ENCODE measurements at places on chromosomes 2 and 18.

DNA sequence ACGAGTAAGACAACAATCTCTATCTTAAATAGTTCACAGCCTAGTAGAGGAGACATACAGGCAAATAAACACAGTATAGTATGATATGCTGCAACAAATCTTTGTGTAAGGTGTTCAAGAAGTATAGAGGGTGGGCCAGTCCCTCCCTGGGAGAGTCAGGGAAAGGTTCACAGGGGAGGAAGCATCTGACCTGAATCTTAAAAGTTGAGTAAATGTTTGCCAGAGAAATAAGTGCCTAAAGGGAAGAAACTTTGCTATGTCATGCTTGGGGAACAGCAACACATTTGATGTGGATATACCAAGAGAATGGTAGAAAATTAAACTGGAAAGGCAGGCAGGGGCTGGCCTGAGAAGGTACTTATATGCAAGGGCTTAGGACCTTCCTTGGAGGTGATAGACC is 125.7 kb upstream of the CYP26B1 start:
- DNase-seq, result no peak

DNA sequence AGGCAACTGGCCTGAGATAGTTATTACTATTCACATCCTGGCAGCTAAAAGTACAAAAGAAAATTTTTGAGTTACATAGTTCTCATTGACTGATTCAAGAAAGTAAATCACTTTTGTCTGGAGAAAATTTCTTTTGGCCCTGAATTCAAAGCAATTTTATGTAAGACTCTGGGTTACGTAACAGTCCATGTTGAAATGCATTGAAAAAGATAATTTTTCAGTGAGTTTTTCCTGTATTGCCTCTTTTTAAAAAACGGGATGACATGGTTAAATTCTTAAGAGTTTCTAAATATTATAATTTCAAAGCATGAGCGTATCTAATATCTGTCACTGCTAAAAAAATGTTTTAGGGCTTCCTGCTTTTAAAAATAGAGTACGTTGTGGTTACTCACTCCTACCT is 72.7 kb downstream of the ANKRD12 start:
- DNase-seq, result no peak

DNA sequence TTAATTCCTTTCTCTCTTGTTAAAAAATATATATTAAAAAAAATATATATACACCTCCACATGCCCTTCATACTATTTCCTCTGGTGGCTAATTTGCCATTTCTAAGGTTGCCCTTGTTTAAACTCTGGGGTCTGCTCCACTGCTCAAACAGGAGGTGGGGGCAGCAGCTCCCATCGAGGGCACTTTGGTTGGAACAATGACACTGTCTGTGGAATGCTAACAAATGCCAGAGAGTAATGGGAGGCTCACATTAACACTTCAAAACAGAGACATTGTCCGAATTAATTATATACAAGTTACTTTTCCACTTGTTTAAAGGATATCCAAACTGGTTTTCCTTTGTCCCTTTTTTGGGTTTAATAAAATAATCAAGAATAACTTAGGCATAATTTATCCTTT is 58.8 kb upstream of the CD302 start:
- no peak for DNase-seq

DNA sequence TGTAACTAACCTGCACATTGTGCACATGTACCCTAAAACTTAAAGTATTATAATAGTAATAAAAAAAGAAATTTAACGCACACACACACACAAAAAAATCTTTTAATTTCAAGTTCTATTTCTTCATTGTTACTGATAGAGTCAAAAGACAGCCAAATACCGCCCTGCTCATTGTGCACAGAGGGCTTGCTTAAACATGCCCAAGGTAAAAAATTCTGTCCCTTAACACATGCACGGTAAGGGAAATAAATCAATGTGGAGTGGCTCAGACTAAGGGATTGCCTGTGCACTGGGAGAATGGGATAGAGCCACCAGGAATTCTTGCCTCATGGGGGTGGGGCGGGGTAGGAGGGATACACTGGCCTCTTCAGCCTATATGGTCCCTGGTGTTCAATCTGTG is 468.0 kb downstream of the NUP35 start:
- no peak for DNase-seq

DNA sequence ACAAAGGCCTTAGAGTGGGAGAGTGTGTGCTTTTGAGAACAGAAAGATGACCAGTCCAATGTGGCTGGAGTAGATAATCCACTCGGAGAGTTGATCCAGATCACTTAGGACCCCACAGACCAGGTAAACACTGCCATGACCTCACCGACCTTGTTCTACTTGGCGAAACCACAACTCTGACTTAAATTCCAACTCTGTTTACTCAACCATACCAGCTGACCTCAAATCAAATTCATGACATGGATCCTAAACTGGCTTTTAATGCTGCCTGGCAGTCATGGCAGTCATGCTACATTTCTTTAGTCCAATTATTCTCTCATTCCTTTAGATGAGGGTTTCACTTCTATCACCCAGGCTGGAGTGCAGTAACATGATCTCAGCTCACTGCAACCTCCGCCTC is 347.1 kb upstream of the FAM98A start:
- no peak for DNase-seq

DNA sequence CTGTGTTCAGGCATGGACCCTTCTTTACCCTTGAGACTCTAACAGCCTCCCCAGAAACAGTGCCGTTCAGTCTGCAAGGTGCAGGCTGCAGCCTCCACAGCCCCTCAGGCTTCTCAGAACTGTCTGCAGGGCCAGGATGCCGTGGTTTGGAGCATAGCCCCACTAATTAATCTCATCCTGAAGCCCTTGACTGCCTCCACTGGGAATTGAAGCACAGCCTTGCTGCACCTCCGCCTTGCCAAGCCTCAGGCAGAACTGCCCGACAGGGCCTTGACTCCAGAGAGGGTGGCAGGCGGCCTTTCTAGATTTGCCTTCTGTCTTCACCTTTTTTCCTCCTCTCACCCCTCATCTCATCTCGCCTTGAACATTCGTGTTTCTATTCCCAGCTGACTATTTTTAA is 119.8 kb downstream of the NRP2 start:
- DNase-seq, result no peak

- no peak for DNase-seq
These were observed 66.3 kb downstream of the RRM2 start for GRCh38 chr2:10188729-10189305.

GRCh38 chr2:136375017-136375901 is 257.3 kb upstream of the CXCR4 start:
- DNase-seq, result no peak

GRCh38 chr2:219104107-219105035 is 43.6 kb upstream of the IHH start:
- DNase-seq, result no peak

- no peak for DNase-seq
These were observed 139.8 kb downstream of the LTBP1 start for GRCh38 chr2:33086400-33087015.

- no peak for DNase-seq
These were observed 35.4 kb downstream of the TOGARAM2 start for GRCh38 chr2:29016504-29016903.

GRCh38 chr18:12882453-12883371 is 1.3 kb downstream of the PTPN2 start:
- no peak for DNase-seq

DNA sequence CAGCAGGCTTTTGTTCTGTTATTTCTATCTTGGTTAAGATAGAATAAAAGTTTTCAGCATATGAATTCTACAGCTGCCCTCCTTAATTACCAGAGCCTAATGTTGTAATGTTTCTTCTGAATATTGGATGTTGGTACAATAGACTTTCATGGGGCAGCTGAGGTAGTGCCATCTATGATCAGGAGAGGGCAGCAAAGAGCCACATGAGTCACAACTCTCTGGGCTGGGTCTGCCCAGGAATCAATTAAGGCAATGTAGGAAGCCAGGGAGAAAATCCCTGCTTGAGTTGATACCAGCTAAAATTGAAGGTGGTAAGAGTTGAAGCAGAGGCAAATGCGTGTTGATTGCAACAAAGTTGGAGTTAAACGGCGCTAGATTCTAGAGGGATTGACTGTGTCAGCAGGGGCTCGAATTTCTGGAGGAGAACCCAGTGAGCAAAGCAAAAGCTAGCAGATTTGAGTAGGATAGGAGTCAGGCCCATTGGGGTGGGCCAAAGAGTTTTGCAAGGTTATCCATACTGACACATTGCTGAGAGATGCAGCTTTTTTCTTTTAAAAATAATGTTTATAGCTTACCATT is 10.6 kb upstream of the MC5R start:
- DNase-seq, result no peak

- DNase-seq, result no peak
These were observed 6.5 kb downstream of the DGUOK start for GRCh38 chr2:73933194-73933593.

GRCh38 chr2:237492137-237492890 is 5.3 kb downstream of the MLPH start:
- DNase-seq, result no peak

All from AG04449 (cell line).